ENCODE measurements at places on chromosomes 7 and 10.

GRCh38 chr7:124106575-124106974 is 73.7 kb upstream of the TMEM229A start:
- DNase-seq, result no peak

DNA sequence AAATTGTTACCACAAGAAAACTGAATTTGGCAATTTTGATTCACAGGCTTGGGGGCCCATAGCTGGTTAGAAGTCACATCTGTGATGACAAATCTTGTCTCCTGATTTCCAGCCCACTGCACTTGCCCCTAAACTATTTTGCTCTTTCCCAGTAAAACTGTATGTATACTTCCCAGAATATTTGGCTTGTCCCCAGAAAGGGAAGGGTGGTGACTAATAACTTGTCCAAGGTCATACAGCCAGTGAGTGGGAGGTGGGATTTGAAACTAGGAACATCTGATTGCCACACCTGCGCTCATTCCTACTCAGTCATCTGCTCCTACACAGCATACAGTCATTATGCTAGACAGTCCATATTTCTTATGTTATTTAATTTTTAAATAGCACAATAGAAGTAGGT is 304.5 kb downstream of the SDHAF3 start:
- DNase-seq, result no peak

DNA sequence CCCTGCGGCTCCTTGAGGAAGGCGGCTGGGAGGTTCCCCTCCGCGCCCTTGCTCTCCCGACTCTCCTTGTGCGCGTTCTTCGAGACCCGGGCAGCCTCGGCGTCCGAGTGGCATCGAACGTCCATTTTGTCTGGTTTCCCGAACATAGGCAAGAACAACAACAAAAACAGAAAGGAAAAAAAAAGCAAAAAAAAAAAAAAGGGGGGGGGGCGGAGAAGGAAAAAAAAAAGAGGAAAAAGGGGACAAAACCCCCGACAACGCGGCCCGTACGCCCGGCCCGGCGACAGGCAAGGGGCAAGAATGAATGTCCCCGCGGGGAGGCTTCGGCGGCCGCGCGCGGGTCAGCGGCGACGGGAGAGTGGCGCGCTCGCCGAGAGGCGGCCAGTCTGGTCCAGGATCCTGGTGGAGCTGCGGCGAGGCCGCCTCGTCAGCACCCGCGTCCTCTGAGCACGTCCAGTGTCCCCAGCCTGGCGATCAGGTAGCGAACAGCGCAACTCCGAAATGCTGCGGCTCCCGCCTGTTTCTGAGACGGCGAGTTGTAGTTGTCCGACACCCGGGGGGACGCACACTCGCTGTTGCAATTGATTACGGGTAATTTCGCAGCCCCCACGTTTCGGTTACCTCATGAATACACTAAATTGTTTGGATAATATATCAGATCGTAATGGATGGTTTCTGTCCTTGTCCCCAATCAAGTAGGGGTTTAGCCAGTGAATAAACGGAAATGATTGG is at the start of gene VAX1:
Gene VAX1 (minus strand): TSS at position 360 of the 732 bp plus-strand sequence. CDS start 214 bp downstream, at position 146.
- DNase-seq, result no peak

- peak; percentile 40 for DNase-seq
Observed at GRCh38 chr7:22563621-22564241, 63.7 kb upstream of the STEAP1B start.

DNA sequence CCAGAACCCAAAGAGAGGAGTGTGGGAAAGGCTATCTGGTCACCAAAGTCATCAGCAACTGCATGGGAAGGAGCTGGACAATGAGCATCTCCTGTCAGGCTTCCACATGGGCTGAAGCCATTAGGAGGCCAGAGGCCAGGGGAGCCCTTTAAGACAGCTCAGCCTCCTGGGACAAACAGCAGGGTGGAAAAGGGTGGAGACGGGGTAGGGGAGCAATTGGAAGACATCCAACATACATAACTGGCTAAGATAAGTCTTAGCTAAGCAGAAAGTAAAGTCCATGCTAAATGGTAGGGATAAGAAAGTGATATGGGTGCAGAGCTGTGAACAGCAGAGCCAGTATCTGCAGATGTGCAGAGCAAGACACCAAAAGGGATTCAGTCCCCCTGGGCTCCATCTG is 1.5 kb upstream of the OAT start:
- no peak for DNase-seq

DNA sequence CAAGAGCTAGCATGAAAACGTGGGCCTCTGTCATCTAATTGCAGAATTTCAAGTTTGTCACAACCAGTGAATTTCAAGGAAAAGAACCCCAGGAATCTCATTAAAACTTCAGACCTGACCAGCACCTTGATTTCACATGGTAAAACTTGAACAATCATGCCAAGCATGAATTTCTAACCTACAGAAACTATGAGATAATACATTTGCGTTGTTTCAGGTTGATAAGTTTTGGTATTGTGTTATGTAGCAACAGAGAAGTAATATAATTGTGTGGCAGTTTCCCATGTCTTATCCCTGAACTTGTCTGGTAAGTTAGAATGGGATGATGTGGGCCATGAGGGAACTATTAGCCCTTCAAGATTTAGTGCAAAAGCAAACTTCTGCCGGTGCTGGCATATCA is 530.1 kb downstream of the ANKRD7 start:
- no peak for DNase-seq

- DNase-seq, result no peak
Observed at GRCh38 chr10:20713420-20713819, 183.7 kb downstream of the NEBL start.

DNA sequence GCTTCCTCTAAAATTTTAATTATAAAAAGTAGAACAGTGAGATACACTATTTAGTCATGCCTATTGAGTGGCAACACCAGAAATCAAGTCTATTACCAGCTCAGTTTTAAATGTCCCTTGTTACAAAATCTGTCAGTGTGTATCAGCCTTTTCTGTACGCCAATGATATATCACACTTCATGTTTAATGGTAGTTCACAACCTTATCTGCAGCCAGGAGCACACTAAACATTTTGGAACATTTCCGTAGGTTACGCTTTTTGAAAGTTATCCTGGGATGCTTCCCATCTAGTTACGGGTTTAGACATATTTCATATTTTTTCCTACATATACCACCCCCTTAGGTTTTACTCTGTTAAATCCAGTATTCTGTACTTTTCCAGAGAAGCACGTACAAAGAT is 5.4 kb downstream of the HNRNPA2B1 start:
- no peak for DNase-seq

GRCh38 chr7:7512861-7513597 is 22.6 kb downstream of the COL28A1 start:
- no peak for DNase-seq

DNA sequence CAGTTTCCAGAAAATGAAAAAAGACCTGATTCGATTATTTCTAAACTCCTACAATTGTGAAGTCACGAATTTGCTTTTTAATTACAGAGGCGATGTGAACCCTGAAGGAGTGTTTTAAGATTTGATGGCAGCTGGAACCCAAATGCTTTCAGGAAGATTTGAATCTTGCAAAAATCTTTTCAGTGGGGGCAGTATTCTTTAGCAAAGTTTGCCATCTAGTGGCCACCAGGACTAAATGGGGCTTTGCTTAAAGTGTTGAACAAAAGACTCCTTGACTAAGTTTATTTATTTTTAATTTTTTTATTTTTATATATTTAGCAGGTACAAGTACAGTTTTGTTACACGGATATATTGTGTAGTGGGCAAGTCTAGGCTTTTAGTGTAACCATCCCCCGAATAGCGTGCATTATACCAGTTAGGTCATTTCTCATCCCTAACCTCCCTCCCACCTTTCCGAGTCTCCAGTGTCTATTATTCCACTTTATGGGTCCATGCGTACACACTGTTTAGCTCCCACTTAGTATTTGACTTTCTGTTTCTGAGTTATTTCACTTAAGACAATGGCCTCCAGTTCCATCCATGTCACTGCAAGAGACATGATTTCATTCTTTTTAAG is 98.8 kb downstream of the CACNB2 start:
- no peak for DNase-seq

GRCh38 chr7:44572771-44573170 is 937 bp downstream of the DDX56 start:
- no peak for DNase-seq

DNA sequence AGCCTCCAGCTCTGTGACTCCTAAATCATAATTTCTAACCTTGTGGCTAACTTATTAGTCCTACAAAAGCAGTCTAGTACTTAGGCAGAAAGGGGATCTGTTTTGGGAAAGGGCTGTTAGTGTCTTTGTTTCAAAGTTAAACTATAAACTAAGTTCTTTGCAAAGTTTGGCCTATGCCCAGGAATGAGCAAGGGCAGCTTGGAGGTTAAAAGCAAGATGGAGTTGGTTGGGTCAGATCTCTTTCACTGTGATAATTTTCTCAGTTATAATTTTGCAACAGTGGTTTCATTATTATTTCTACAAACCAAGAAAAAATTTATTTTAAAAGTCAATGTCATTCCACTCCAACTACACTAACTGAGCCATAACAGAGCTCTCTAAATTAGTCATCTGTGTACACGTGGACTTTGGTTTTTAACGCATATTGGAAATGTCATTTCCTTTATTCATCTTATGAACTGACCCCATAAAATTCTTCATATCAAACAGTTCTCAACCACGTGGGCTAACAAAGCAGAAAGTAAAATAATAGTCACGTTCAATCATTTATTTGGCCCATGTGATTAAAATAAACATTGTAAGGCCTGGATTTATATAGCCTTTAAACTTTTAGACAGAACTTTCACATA is 143.2 kb upstream of the C7orf33 start:
- no peak for DNase-seq

DNA sequence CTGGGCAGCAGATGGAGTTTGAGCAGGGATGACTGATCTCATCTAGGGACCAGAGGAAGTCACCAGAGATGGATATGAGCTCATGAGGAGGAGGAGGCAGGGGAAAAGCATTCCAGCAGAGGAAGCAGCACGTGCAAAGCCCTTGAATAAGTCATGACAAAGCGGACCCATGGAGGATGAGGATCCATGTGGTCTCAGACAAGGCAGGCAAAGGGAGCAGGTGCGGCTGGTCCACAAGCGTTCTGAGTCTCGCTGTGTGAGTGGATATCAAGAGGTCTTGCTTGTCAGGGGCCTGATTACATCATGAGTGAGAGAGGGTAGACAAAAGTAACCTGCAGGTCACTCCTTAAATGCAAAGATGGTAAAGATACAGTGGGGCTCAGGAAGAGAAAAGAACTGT is 307.6 kb downstream of the GRID1 start:
- DNase-seq, result no peak

DNA sequence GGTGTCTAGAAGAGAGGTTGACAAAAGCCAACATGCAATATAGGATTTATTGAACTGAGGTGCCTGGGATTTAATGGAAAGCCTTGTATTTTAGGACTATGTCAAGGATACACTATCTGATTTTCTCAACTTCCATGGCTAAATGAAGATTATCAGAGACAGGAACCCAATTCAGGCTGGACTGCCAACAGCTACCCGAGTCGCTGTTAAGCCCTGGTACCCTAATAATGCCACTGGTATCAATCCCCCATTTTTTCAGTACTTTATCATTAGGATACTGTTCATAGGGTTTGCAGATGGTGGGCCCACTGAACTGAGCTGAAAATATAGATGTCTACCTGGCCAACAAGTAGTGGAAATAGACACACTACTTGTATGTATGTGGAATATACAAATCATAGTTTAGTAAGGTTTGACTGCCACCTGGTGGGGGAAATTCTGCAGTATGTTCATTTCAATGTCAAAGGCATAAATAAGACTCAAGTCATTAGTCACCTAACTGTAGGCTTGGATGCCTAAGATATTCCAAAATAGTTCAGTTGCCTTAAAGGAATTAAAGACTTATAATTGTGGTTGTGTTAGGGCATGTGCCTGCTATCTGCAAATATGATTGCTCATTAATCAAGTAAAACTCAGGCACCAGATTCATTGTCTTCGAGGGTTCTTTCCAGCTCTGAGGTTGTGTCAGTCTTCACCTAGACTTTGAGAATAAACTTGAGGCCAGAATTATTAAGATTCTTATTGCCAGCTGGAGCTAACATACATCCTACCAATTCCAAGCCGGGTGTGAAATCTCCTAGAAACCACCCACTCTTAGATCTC is 34.1 kb upstream of the NOBOX start:
- peak; percentile 60 for DNase-seq

- no peak for DNase-seq
Observed at GRCh38 chr10:123974406-123974805, 82.8 kb upstream of the CPXM2 start.

DNA sequence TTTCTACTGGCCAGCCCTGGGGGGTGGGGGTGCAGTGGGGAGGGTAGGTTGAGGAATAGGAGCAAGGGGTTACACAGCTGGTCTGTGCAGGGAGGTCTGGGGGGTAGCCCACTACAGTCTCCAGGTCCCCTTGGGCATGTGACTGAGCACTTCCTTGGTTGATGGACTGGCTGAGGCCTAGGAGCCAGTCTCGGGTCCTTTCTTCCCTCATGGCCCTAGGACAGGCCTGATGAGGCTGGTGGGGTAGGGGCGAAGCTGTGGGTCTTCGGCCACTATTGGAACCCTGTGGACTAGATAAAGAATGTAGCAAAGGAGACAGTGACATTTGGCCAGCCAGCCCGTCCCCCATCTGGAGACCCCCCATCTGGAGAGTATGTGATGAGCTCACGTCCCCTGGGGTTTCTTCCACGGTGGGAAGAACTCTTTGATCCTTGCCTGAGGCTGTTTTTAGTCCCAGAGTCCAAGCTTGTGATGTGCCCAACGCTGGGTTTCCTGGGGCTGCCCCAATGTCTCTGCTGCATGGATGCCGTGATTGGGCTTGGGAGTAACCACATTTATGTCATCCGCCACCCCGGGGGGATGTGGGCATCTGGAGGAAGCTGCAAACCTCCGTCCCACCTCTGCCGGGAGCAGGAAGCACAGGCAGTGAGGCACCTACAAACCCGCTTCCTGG is 20.7 kb downstream of the FAM241B start:
- no peak for DNase-seq

DNA sequence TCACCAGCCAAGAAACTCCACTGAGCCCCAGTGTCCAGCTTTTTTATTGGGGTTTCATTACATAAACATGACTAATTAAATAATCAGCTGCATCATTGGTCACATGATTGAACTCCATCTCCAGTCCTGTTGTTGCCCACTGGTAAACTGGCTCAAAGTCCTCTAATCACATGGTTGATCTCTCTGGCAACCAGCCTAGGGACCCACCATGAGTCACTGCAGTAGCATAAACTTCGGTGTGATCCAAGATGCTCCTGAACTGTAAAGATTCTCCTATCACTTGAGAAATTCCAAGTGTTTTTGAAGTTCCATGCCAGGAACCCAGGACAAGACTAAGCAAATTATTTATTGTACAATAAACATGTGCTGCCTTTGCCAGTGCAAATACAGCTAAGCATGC is 130.4 kb upstream of the AUTS2 start:
- DNase-seq, result no peak

DNA sequence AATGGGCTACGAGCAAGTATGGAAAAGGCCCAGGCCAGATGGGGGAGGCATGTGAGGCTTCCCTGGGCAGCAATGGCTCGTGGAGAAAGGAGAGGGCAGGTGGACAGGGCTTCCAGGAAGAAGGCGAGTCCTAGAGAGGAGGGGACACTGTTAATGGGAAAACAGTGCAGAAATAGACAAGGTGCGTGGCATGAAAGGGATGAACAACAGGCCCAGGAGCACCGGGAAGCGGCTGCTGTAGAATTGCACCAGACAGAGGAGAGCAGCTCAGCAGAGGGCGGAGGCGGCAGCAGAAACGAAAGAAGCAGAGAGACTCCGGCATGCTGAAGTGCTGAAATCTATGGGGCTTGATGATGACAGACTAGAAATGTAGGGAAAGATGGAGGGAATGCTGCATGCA is 102.1 kb downstream of the PIP4K2A start:
- no peak for DNase-seq

- no peak for DNase-seq
Observed at GRCh38 chr10:102872163-102872562, 2.9 kb downstream of the AS3MT start.

Data from stimulated activated CD4-positive, alpha-beta T cell treated with anti-CD3 and anti-CD28 coated beads, Interleukin-2, amount 100 ng/mL, for 24 hours (primary cell).